ENCODE measurements at places on chromosomes 1 and 21.
A peak's percentile ranks its signal among the peaks of the same experiment; 100 is the strongest.

DNA sequence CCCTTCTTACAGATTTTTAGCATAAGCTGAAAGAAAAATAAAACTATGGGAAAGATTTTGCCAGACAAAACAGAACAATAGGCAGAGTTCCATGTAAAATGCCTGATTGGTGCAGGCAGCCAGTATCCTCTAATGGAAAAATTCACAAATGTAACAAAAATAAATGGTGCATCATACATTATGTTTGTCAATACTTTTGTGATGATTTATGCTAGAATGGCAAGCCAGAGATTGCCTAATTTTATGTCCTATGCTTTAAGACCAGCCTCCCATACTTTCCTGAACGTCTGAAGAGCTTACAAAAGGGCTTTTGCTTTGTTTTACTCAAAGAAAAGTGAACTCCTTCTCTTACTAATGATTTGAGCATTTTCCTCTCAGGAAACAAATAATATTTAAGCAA is 81.5 kb upstream of the KCNJ15 start:
- DNase-seq = no peak

- DNase-seq = no peak
Measured at GRCh38 chr1:157119448-157119847, 18.7 kb downstream of the ETV3 start.

DNA sequence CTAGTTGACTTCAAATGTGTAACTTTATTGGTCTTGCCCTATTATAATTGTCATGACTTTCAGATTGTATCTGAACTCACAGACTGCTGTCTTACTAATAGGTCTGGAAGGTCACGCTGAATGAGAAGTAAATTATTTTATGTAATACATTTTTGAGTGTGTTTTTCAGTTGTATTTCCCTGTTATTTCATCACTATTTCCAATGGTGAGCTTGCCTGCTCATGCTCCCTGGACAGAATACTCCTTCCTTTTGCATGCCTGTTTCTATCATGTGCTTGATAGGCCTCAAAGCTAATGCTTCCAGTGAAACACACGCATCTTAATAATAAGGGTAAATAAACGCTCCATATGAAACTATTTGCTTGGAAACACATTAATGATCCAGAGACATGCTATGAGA is 7.3 kb downstream of the RGS4 start:
- DNase-seq = no peak

- DNase-seq = no peak
Measured at GRCh38 chr1:201332021-201332420, 45.5 kb downstream of the TNNT2 start.

DNA sequence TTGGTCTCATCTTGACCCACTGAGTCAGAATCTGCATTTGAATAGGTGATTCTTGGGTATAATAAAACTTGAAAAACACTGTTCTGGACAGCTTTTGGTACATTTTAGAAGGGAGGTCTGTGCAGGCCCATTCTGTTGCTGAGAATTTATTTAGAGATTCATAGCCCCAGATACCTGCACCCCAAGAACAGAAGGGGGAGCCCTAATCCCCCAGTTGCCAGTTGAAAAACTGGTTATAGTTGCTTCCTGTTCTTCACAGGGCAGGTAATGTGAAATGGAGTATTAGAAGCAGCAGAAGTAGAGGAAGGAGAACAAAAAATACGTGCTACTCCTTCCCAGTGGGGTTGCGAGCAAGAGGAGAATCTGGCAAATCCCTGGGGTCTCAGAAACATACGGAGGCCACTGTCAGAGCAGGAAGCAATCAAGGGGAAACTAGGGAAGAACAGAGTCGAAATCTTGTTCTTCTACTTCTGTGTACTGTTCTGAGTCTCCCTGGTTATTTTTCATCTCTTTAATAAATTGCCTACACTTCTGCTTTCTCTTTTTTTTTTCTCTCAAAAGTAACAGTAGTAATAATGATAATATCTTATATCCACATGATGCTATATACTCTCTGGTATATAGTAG is 4.6 kb upstream of the CLCA2 start:
- DNase-seq = peak; percentile 46
